Adrenal gland (tissue), 19 donors: ENCODE measurements at places on chromosomes 12 and 14.

DNA sequence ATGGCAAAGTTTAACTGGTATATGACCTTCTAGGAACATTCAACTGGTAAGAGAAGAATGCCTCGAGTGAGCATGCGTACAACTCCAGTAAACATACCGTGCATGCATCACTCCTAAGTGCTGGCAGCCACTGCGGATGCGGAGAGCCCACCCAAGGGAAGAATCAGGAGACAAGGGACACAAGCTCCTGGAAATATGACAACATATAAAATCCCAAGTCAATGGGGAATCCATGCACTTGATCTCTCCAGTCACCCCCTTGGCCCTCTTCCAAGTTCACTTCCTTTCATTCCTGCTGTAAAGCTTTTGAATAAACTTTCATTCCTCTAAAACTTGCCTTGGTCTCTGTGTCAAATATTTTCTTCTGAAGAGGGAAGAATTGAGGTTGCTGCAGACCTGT, 168.7 kb upstream of the TMCC3 start:
- DNase-seq = no peak

DNA sequence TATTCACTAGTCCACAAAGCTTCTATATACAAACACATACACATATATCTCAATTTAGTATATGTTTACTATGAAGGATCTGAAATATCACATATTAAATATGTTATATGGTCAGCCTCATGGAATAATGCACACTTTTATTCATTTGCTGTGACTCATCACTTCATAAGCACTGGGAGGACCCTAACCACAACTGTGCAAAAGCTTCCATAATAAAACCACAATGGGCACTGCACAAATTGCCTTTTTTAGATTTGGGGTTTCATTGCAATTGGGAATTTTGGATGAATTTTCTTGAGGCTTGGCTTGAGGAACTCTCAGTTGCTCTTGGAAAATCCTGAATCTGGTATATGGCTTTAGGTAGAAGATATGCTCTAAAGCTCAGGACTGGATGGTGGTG, 399.4 kb downstream of the C12orf75 start:
- no peak for DNase-seq

GRCh38 chr12:75528692-75529091, 17.3 kb upstream of the KRR1 start:
- DNase-seq = no peak

DNA sequence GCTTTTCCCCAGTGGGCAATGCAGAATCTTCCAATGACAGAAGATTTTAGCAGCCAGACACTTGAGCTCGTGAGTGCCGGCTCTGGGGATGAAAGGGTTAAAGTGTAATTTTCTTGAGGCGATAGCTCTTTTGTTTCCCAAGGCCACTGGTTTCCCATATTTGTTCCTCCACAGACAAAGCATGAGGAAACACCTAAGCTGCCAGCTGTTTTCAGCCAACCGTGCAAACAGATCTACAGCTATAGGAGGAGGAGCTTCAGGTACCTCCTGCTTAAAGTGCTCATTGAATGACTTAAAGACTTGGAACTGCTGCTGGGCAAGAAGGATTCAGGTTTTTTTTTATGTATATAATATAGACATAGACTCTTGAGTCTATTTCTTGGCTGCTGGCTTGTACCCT, 1311.5 kb downstream of the TMEM121 start:
- no peak for DNase-seq
